Placental pericyte (primary cell): ENCODE measurements at places on chromosomes 12 and 14. TPM values are rescaled to one million over a fixed set of nuclear protein-coding genes. Genes with fewer than 3 reads are reported as not detected.

Gene PLEKHD1
- under 0.01 TPM in 1 of 2 replicates, not detected in the other for total RNA-seq

Gene DEGS2
- total RNA-seq, result not detected in 2 replicates

Gene FAM186B
- 0.14 and 0.44 TPM in 2 replicates for total RNA-seq

Gene SSTR1
- 10.3 and 11.0 TPM in 2 replicates for total RNA-seq

Gene COL2A1
- 0.14 TPM in 1 of 2 replicates, not detected in the other for total RNA-seq

Gene CCDC197
- total RNA-seq, result not detected in 2 replicates

Gene GLS2
- not detected in 2 replicates for total RNA-seq

Gene LRP1-AS
- not detected in 2 replicates for total RNA-seq

Gene RAD51B
- total RNA-seq, result 22.8 and 38.1 TPM in 2 replicates

Gene TC2N
- under 0.01 and 0.14 TPM in 2 replicates for total RNA-seq

Gene CHURC1
- 26.6 and 45.1 TPM in 2 replicates for total RNA-seq

Gene ACOT4
- total RNA-seq, result 0.57 and 1.5 TPM in 2 replicates

Gene DPF3
- total RNA-seq, result 5.7 and 19.9 TPM in 2 replicates

Gene GLI1
- 1.1 and 1.3 TPM in 2 replicates for total RNA-seq

Gene CISTR
- not detected in 2 replicates for total RNA-seq

Gene RD3L
- total RNA-seq, result not detected in 2 replicates

Gene TGFB3
- 7.9 and 15.8 TPM in 2 replicates for total RNA-seq

Gene MMP17
- 12.7 and 21.2 TPM in 2 replicates for total RNA-seq

Gene GPR84
- total RNA-seq, result not detected in 2 replicates
